ENCODE measurements at places on chromosomes 3 and 15. TPM values are rescaled to one million over a fixed set of nuclear protein-coding genes. Genes with fewer than 3 reads are reported as not detected.

The ANKUB1 gene
- total RNA-seq, result not detected

The KNG1 gene
- not detected for total RNA-seq

The FAM81A gene
- 1.4 TPM for total RNA-seq

The DAZL gene
- total RNA-seq, result not detected

The EPHA3 gene
- 0.26 TPM for total RNA-seq

The PAK2 gene
- 38.0 TPM for total RNA-seq

The PLXND1 gene
- 43.0 TPM for total RNA-seq

The ATP2B2 gene
- not detected for total RNA-seq

The MAP6D1 gene
- 1.3 TPM for total RNA-seq

The SQOR gene
- total RNA-seq, result 182 TPM

Measured in articular chondrocyte of knee joint (primary cell).